ENCODE measurements at places on chromosomes 7 and 10.

DNA sequence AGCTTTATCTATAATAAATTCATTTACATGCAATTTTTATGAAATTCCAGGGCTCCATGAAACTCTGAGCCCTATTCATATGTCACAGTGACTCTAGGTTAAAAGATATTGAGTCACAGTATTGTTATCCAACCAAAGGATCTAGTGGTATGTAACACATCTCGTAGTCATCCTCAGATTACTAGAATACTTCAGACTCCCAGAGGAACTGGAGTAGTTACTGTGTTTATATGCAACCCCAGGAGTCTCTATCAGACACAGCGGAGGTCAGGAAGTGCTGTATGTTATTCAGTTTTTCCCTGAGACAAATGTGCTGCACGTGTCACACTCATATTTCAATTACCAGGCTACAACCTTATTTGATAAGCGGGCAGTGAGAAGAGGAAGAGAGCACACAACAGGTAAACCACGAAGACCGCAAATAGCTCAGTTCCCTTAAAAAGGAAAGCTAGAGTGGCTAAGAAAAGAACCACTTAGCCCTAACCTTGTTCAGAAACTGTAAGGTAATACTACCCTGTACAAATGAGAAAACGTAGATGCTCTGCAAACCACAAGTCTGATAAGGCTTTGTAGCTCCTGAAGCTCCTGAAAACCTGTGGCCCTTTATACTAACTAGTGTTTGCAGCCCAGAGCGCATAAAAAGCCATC, 114.0 kb upstream of the CNTNAP2 start:
- DNase-seq: no peak

DNA sequence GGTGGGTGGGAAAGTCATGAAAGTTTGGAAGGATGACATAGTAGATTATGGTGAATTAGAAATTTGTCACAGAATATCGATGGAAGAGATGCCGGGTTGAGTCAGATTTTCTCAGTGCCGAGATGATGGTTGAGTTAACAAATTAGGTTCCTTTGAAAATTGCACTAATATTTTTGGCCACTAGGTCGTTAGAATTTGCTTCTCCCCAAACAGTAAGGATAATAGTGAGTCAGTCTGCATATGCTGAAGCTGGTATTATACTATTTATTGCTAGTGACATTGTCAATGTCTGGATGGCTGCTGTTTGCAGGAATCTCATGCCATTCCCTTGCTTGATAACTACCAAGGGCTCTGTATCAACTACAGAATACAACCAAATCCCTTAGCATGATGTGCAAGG, 37.7 kb upstream of the MINDY3 start:
- no peak for DNase-seq

DNA sequence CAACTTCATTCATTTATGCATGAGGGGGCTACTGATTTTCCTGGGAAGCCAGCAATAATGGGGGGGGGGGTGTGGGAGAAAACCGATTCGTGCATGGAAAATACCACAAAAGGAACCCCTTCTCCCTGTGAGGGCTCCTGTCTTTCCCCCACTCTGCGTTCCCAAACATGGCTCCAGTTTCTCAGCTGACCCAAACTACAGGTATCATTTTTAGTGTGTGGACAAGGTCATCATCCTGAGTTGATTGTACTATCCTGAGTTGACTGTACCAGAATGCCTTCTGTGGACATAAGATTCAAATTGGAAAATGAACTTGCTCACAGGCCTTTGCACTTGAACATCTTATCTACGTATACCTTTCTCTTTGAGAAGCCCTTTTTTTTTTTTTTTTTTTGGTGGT, 49.9 kb downstream of the ZRANB1 start:
- DNase-seq: no peak

DNA sequence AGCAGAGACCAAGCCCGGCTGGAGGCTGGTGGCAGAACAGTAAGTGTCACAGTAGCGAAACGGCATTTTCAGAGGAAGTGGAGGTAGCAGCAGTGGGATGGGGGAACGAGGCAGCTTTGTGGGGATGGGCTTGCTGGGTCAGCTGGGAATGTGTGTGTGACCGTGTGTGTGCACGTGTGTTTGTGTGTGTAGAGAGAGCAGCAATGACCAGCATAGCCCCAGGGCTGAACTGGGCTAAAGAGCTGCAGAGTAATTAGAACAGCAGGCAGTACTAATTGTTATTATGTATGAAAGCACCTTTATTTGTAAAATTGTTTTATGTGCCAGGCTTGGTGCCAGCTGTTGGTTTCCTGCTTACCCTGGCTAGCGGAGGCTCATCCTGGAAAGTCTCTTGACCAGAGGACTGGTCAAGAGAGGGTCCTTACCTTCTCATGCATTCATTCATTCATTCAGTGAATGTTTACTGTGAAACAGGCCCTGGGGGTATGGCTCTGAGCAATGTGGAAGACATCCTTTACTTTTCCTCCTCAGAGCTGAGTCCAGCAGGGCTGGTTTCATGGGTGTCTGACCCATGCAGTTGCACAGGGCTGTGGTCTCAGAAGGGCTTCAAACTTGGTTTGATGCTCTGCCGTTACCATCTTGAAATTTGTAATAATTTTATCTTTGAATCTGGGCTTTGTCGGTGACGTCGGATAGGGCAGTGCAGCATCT, 184.6 kb downstream of the SEC23IP start:
- DNase-seq: peak; percentile 62

GRCh38 chr7:157297185-157297584, 39.6 kb upstream of the DNAJB6 start:
- DNase-seq: no peak

DNA sequence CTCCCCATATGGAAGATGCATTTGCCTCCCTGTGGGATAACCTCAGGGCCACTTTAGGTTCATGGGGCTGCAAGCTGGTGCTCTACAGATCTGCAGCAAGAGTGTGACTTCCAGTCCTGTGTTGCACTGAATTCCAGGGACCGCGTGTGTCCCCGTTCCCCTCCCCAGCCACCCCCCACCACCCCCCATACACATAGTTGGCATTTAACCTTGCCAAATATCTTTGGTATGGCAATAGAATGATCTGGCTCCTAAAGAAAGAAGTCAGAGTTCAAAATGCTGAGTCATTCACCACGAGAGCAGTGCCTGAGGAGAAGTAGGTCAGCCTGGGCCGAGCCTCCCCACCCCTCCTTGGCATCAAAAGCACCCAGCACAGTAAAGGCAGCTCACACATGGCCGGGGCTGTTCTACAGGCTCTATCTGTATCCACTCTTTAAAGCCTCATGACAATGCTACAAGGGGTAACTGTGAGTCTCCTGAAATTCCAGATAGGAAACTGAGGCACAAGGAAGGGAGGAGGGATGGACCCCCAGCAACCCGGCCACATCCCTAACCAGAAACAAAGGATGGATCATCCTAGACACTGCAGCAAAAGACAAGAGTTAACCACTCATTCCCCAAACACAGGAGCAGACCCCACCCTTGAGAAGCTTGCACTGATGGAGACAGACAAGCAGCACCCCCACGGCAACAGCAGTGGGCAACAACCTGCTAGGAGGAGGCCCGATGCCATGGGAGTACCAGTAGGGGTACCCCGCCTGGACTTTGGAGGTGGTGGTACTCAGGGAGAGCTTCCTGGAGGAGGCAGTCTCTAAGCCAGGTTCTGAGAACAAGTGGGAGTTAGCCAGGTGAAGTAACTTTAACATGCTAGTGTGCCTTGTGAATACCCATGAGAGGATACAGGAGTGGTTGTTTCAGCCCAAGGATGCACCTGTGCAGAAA, 70.3 kb upstream of the NANOS1 start:
- DNase-seq: no peak

DNA sequence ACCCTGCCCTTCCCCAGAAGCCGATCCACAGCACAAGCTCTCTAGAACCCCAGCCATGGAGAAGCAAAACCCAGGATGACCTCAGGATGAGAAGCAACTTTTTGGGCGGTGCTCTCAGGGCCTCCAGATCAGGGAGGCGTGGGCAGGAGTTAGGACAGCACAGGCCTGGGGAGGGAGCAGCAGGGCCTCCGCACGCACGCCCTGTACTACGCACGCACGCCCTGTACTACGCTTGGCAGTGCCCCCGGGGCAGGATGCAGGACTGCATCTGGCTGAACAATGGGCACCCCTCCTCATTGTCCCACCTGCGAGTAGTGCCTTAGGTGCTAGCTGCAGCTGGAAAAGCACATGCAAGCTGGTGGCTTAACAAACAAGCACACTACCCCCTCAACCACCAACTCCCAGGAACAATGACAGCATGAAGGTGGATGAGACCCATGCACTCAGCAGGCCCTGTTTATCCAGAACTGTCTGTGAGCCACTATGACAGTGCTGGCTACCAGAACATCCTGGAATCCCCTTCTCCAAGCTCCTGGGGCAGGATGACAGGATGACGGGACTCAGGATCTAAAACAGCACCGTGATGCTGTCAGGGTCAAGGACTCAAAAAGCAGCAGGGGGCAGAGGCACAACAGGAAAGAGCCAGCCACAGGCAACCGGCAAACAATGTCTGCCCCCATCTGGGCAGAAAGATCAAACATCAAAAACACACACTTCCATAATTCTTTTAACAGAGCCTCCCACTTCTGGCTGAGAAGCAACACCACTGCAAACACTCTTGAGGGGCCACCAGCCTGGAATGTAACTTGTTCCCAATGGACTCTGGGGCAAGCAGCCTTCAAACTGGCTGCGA, 11.8 kb downstream of the PODXL start:
- DNase-seq: peak; percentile 32

- DNase-seq: no peak
These were observed 103.4 kb upstream of the FAM204A start for GRCh38 chr10:118445535-118445934.

DNA sequence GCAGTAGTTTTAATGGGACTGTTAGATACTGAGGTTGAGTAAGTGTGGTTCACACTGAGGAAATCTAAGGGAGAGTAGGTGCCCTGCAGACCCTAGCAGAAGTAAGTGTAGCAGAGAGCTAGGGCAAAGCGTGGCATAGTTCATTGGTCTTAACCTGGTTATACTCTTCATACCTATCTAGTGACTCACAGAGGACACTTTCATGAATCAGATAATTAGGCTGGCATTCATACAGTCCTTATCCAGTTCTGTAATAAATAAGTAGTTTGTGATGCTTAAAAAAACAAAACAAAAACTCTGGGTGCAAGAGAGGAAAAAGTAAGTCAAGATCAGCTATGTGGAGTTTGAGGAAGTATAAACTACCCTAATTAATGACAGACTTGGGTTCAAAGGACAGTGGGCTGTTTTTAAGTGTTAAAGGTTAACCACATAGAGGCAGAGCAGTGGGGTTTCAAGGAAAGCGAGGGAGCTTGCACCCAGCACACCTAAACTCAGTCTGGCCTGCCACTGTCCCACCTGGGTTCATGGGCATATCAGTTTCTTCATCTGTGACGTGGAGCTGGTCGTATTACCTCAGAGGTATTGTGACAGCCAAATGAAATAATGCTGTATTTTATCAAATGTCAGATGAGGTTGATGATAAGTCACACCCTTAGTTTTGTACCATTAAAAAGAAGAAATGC, 27.1 kb downstream of the LMTK2 start:
- no peak for DNase-seq

DNA sequence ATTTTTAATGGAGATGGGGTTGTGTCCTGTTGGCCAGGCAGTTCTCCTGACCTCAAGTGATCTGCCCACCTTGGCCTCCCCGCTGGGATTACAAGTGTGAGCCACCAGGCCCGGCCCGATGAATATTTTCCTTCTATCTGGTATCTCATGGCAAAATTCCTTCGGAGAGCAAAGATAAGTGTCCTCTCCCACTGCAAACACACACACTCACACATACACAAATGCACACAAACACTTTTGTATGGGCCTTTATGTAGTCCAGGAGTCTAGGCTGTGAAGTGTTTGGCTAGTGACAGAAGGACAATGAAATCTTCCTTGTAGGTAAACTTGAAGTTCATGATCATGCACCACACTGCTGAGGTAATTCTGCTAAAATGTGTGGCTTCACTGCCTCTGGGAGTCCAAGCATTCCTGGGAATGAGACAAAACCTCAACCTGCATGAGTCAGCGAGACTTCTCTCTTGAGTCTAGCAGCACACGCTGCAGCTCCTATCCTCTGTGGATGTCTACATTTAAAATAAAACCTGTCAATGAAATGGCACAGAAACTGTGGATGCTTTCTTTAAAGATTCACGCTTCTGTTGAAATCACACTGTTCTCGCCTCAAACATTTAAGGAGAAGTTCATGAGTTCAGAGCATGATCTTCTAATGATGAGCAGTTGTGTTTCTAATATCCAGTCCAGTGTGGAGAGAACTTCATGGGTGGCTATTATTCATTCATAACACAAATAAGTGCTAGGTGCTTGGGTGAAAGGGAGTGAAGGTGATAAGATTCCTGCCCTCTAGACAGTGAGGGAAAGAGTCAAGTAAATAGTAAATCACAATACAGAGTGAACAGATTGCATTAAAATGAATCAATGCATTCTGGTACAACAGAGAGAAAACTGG, 96.5 kb downstream of the NRP1 start:
- DNase-seq: no peak

GRCh38 chr10:28674782-28675181, 2.5 kb upstream of the BAMBI start:
- no peak for DNase-seq

DNA sequence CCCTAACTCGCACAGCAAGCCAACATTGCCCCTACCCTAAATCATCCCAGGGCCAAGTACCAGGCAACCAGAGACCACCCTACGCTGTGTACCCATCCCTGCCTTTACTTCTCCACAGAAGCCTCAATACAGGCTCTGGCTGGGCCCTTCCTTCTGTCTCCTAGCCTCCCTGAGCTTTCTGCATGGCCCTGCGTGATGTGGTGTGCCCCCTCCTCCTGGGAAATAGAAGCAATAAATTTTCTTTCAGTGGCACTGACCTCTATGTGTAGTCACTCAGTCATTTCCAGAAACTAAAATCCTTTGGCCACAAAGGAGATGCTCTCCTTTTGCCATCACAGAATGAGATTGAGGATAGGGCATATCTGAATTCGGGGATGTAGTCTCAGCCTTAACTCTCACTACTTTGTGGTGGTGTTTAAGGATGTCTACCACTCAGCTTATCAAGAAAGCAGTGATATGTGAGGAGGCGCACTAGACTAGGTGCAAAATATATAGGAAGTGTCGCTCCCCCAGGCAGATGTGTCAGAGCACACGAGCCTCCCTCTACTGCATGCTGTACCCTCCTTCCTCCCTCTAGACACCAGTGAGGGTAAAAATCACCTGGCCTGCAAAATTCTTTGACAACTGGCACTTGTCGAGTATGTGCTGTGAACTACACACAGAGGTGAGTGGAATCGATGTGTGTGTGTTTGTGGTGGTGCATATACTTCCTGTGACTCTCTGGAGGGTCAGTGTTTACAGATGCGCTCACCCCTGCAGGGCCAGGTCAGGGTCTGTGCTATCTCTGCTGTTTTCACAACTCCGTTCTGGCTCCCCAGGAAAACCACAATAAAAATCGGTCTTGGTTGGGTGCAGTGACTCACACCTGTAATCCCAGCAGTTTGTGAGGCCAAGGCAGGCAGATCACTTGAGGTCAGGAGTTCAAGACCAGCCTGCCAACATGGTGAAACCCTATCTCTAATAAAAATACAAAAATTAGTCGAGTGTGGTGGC, 825.9 kb upstream of the IGFBP3 start:
- DNase-seq: no peak

- DNase-seq: no peak
These were observed 35.5 kb downstream of the SEMA3C start for GRCh38 chr7:80883154-80884025.
